ENCODE measurements at places on chromosomes 6 and 20. TPM values are rescaled to one million over a fixed set of nuclear protein-coding genes. Genes with fewer than 3 reads are reported as not detected.

Gene SCUBE3
- total RNA-seq = 0.81 TPM

DNA sequence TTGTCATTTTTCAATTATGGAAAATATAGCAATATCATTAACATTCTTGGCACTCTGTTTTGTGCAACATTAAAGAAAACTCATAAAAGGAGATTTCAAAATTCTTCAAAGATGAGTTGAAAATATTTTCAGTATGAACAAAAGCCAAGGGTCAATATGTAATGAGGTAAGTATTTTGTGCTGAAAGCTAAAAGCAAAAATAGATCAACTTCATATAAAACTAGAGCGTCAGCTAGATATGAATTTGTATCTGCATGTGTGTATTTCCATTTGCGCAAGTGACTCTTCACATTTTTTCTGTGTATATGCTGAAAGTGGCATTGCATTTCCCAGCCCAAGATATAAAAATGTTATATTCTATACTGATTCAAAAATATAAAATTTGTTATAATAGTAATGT lies 492.1 kb upstream of the EYS start:
- no peak overlapping the region for H3K4me3 ChIP-seq
- no peak overlapping the region for H3K27ac ChIP-seq
- H3K27me3 ChIP-seq = no peaks in the 10 kb centered on the region
- no peaks in the 10 kb centered on the region for H3K36me3 ChIP-seq
- no peaks in the 10 kb centered on the region for H3K4me1 ChIP-seq
- DNase-seq = no peak

- H3K4me3 ChIP-seq = no peak overlapping the region
- H3K27me3 ChIP-seq = no peaks in the 10 kb centered on the region
- no peaks in the 10 kb centered on the region for H3K4me1 ChIP-seq
- no peak for DNase-seq
Observed at GRCh38 chr20:56793916-56794315, 164.8 kb downstream of the TFAP2C start.

DNA sequence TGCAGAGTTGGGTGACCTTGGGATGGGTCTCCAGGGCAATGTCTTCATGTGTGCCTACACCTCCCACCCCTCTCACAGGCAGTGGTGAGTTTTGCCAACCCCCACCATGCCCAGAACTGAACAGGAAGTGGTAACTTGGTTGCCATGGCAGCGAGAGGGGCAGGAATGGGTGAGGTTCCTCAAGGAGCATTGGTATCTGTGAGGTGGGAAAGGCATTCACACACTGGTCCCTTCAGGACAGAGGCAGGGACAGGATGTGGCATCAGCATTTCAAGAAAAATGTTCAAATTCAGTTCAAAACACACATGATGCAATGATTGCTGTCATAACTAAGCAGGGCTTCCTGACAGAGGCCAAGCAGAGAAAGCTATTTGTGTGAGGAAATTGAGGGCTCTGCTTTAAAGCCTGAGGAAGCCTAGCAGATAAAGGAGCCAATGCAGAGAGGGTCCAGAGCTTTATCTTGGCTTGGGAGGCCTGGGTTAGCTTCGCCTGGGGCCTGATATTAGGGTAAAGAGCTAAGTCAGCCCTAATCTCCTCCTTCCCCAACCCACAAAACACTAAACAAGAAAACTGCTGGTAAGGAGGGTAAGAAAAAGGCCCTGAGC lies 551 bp downstream of the TREML2 start:
- H3K27ac ChIP-seq = no peak overlapping the region
- H3K36me3 ChIP-seq = no peaks in the 10 kb centered on the region
- peaks cover 10% of the 10 kb centered on the region for H3K27me3 ChIP-seq
- peaks cover 4% of the 10 kb centered on the region for H3K4me1 ChIP-seq

Gene PKIB
- 12.0 TPM for total RNA-seq

Gene CD83
- 6.4 TPM for total RNA-seq

DNA sequence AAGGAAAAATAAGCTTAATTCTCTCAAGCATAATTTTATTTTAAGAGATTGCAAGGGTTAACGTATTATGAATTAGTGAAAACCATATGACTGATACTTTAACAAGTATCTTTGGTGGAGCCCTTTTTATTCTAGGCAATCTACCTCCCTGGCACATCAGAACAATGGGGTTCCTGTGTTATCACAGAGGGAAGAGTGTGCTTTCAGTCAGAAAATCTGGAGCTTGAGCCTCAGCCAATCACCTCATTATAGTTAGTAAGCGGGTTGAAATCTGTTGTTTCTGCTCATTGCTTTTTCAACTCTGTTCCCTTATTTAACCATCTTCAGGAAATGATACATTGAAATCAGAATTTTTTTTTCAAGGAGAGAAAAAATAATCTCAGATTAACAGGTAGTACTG lies 391 bp downstream of the ADGRF1 start:
- no peak overlapping the region for H3K27ac ChIP-seq
- H3K36me3 ChIP-seq = no peaks in the 10 kb centered on the region
